Activated CD8-positive, alpha-beta memory T cell treated with anti-CD3 and anti-CD28 coated beads for 1 hour (primary cell): ENCODE measurements at places on chromosomes 13 and 19.

GRCh38 chr13:46728777-46729176 lies 68.2 kb downstream of the ESD start:
- DNase-seq: no peak

DNA sequence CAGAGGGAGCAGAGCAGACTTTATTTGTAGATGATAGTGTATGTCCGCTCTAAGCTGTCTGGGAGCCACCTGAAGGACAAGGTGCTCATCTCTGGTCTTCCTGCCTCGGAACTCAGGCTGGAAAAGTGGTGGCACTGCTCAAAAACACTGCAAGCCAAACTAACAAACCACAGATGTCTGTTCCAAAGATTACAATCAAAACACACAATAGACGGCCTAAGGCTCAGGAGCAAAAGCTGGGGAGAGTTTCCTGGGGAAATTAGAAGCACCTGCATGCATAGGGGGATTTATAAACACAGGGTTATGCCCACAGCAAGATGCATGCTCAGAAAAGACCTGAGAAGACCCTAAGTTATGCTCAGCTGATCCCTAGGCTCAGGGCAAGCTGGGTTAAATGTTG lies 9.4 kb upstream of the EVI5L start:
- no peak for DNase-seq

- DNase-seq: no peak
These were observed 342.6 kb downstream of the MZT1 start for GRCh38 chr13:72384879-72385278.

DNA sequence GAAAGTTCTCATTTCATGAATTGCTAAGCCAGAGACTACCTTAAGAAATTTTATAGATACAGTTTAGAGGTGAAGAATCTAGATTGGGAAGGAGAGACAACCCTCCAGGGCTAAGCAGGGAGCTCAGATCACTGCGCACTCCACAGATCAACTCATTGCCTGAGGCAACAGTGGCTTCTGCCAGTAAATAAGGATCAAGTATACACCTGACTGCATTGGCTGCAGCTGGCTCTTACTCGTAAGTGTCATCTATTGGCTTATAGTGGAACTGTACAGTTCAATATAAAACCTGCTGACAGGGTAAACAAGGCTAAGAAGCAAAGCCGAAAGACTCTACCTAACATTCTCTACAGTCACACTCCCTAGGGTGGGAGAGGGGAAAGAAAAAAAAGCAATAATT lies 18.0 kb upstream of the C1QTNF9B start:
- no peak for DNase-seq

DNA sequence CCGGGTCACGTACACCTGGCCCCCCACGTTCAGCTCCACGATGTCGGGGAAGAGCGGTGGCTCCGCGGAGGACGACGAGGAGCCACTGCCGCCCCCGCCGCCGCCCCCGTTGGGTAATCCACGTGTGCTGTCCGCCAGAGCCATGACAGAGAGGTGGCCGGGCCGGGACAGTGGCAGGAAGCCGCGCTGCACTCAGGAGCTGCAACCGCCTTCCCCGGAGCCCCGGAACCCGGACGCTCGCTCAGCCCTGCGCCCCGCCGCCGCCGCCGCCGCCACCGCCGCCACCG lies 257 bp downstream of the KCTD12 start:
- DNase-seq: no peak

GRCh38 chr19:42083537-42083936 lies 7.6 kb downstream of the ZNF574 start:
- DNase-seq: no peak

GRCh38 chr13:112895521-112896465 lies 73.2 kb upstream of the MCF2L start:
- no peak for DNase-seq

GRCh38 chr13:30355384-30355699 lies 48.0 kb upstream of the KATNAL1 start:
- DNase-seq: peak; percentile 29

DNA sequence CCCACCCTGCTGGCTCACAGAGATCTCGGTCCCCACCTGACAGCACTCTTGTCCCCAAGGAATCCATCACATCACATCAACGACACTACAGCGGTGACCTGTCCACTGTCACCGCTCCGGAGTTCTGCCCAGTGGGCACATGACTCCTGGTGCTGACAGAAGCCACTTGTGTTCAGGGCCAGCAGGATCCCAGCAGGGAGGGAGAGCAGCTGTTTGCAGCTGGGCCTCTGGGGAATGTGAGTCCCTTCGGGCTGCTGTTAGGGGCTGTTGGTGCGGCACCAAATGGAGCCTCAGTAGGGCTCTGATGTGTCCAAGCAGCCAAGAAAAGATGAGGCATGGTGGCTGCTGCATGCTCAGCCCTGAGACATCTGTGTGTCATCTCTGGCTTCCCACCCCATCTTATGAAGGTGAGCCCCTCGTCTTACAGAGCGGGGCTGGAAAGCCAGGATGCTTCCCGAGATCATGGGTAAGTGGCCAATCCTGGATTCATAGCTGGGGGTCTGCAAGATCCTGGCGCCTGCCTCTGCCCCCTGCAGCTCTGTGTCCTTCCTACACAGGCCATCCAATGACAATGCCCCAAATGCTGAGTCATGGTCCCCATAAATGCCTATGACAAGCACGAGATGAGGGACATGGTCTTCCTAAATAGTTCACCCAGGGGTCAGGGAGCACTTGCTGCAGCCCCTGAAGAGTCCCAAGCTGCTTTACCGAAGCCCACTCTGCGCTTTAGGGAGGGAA lies 56.0 kb downstream of the F2RL3 start:
- DNase-seq: no peak

- DNase-seq: no peak
These were observed 64.3 kb downstream of the CACNA1A start for GRCh38 chr19:13441810-13442512.

DNA sequence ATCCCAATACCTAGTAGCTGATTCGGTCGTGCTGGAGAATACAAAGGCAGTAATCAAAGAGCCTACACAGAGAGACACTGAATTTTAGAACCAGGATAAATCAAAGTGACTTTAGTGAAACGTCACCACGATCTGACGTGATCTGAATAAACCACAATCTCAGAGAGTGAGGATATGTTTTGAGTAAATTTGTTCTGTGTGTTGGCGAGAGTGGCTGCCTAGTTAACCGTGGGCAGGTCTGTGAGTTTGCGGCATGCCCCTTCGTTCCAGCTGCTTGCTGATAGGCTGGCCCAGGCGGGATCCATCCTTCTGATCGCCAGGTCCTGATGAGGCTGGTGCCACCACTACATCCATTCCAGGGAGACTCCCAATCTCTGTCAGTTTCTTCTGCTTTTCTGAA lies 40.4 kb downstream of the LRCH1 start:
- peak; percentile 38 for DNase-seq

DNA sequence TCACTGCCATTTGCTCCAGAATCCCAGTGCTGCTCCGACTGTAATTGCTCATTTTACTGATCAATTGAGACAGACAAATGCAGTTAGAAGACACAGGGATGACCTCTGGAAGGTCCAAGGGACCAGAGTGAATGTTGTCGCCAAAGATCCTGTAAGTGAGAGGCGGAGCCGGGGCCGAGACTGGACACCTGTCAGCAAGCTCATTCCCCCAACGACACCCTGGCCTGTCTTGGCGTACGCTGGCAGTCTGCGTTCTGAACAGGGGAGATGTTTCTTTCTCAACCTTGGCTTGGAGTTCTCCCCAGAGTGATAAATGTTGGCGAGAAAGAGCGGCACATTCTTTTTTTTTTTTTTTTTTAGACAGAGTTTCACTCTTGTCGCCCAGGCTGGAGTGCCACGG lies 24.2 kb downstream of the GADD45B start:
- no peak for DNase-seq

DNA sequence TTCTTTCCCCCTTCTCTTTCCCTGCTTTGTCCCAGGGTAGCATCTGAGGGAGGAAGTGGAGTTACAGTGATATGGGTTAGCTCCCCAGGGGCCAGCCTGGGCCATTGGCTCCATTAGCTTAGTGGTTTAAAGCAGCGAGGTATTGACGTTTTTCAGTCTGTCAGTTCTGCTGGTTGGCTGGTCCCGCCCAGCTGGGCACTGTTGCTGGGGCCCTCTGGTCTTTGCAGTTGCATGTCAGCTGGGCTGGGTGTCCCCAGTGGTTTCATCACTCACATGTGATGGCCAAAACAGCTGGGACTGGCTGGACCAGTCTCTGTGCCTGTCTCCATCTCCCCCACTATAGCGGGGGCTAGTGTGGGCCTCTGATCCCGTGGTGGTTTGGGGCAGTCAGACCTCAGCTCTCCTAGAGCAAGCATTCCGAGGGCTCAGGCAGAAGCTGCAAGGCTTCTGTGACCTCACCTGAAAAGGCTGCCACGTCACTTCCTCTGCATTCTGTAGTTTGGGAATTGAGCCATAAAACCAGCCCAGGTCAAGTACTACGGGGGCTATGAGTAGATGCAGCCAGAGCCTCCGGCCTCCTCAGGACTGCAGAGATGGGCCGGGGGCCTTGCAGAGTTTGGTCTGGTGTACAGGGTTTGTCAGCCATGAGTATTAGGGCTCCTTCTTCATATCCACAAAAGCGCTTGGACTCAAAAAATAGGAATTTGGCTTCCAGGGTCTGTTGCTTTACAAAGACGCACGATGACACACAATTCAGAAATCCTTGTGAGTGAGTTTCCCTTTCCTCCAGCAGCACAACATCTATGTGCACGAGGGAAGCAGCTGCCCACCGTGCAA lies 30.0 kb downstream of the TSSK6 start:
- no peak for DNase-seq

DNA sequence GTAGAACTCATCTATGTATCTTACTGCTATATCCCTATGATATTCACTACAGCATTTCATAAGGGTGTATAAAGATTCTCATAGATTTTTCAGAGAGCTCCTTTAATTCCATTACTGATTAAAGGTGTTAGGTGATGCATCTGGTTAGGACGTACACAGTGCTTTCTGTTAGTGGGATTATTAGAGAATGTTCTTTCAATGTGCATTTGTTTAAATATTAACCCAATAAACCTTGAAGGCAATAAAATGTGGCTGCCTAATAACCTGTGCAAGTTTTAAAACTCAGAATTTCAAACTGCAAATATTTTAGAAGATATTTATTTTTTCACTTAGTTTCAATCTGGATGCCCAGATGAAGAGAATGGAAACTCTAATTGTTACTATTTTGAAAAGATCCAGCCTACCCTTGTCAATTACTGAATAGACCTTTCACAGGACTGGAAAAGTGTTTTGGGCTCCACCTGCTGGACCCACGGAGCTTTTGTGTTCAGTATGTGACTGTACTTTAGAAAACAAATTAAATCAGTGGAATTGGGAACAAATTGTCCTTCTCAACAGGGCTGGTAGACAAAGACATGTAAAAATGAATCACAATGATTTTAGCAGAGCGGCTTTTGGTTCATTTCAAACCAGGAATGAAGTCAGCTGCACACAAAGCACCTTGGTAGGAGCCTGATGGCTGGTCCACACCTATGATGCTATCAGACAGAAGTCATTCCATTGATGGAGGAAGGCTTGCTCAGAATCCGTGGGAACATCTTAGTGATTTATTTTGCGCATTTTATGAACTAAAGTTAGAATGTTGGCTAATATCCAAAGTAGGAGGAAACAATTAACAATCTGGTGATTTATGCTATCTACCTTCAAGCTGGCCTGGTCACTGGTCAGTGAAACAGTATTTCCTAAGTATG lies 89.4 kb upstream of the RAP2A start:
- DNase-seq: no peak

GRCh38 chr19:1975162-1975480 lies 34.1 kb downstream of the CSNK1G2 start:
- no peak for DNase-seq

GRCh38 chr19:52896431-52897137 lies 851 bp downstream of the ZNF320 start:
- no peak for DNase-seq

DNA sequence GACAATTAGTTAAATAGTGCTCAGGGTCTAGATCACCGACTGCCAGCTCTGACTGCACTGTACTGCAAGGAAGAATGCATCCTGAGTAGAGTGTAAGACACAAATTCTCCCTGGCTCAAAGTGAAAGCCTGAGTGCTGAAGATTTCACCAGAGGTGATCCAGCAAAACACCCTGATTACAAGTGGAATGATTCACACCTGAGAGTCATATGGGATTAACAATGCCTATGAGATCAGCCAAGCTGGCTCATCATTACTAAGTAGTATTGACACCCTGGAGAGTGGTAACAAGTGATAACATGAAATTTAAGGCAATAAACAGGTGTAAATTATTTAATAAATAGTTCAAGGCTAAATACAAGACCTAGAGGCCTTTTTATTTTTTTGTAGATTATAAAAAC lies 403.8 kb upstream of the PRR20A start:
- DNase-seq: no peak

- no peak for DNase-seq
These were observed 88.0 kb downstream of the PCCA start for GRCh38 chr13:100176801-100177400.

DNA sequence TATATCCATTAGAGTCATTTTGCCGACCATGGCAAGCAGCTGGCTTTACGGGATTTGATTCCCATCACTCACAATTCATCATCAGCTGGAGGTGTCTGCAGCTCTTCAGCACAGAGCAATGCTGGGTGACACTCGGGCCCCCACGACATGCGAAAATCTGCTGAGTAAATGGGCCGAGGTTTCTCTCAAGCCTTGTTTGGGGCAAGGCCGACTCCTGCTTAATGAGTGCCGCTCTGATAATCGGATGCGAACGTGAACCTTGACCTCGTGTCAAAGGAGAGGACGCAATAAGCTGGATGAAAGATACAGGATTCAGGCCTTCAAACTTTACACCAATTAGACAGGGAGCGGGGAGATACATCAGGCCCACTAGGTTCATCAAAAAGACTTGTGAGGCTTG lies 65.2 kb downstream of the GGACT start:
- DNase-seq: no peak

- no peak for DNase-seq
These were observed 473 bp upstream of the SCN1B start for GRCh38 chr19:35029737-35030256.

GRCh38 chr19:21900401-21900800 lies 64.4 kb upstream of the ZNF43 start:
- no peak for DNase-seq

GRCh38 chr19:51256155-51256625 lies 5.3 kb downstream of the SIGLECL1 start:
- DNase-seq: no peak

DNA sequence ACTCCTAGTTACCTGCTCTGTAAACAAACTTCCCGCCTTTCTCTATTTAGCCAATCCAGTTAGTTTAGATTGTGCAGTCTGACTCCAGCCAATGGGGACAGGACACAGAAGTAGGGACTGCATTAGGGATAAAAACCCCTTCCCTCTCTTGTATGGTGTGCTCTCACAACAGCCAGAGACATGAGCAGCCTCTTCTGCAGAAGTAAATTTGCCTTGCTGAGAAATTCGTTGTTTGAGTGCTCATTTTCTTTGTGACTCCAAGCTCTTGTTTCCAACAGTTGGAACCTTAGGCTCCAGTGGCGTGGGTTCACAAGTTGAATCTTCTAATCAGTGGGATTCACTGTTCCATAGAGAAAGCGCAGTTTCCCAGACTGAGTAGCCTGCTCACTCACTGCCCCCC lies 66.1 kb downstream of the ZNF93 start:
- no peak for DNase-seq

- no peak for DNase-seq
These were observed 43.0 kb downstream of the CACNA1A start for GRCh38 chr19:13463296-13463695.
